ENCODE measurements at places on chromosomes 5 and 9. TPM values are rescaled to one million over a fixed set of nuclear protein-coding genes. Genes with fewer than 3 reads are reported as not detected.

GRCh38 chr9:114386361-114386885, 1.4 kb downstream of the AKNA start:
- no peak for DNase-seq

DNA sequence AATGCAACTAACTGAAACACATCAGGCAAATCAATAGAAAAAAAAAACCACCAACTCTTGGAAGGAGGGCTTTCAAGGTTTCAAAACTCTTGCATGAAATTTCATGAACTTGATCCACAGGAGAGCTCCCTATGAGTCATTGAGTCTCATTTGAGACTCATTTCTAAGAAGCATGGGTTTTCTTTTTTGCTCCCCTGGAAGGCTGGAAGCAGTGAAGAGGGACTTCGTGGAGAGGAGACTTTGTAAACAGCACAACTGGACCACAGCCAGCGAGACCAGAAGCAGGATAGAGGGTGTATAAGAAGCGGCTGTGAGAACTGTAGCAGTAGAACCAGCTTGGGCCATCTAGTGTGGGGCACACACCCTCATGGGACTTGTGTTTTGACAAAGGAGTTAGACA, 41.2 kb upstream of the RAPGEF1 start:
- no peak for DNase-seq

DNA sequence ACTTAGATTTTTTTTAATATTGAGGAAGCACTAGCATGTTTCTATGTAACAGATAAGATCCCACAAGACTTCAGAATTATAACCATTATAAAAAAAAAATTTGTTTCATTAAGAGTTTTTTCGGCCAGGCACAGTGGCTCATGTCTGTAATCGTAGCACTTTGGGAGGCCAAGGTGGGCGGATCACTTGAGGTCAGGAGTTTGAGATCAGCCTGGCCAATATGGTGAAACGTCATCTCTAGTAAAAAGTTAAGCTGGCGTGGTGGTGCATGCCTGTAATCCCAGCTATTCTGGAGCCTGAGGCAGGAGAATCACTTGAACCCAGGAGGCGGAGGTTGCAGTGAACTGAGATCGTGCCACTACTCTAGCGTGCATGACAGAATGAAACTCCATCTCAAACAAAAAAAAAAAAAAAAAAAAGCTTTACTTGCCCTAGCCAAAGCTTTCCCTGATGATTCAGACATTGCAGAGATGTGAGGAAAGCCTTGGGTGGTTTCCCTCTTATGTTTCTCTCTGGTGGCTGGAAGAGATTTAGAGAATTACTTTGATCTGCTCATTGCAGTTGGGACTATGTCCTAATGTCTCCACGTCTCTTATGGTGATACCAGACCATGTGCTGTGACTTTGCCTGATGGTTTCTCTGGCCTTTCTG, 65.4 kb downstream of the EGFLAM start:
- no peak for DNase-seq

GRCh38 chr5:79535477-79536192, 21.7 kb upstream of the HOMER1 start:
- DNase-seq = no peak

DNA sequence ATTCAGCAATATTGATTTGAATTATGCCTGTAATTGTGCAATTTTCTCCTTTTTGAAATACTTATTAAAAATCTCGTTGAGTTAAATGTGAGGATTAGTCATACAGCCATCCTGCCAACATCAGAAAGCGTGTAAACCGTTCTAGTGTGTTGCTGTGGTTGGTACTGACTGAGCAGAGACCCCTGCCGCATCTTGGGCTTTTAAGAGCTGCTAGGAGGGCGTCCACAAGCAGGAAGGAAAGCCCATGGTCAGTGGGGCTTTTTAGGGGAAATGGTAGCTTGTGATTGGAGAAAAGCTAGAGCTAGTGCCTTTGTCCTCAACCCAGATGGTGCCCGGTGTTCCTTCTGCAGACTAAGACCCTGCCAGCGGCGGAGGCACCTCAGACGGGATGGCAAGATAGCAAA, 1.3 kb downstream of the SDHA start:
- no peak for DNase-seq

- DNase-seq = no peak
These were observed 84.7 kb upstream of the BRINP1 start for GRCh38 chr9:119453980-119454379.

DNA sequence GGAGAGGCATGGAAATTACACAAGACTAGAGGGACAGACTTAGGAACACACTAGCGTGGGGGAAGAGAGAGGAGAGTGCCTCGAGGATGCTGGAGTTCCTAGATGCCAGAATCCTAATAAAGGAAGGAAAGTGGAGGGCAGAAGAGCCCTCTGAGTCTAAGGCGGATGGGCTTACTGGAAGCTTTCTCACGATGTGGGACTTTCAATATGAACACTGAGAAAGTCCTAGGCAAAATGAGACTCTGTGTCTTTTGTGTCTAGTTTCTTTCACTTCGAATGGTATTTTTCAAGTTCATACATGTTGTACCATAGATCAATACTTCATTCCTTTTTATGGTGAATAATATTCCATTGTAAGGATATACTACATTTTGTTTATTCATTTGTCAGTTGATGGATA, 239.4 kb downstream of the NSG2 start:
- DNase-seq = no peak

- no peak for DNase-seq
These were observed 375.1 kb downstream of the CHSY3 start for GRCh38 chr5:130279386-130279785.

The SLC1A3 gene
- total RNA-seq = 95.4 TPM

Measured in Right ventricle myocardium inferior (tissue), 1 donor.